ENCODE measurements at places on chromosomes 7 and 10.

- DNase-seq = peak; percentile 52
Observed at GRCh38 chr7:157568770-157569584, 232.2 kb downstream of the DNAJB6 start.

- DNase-seq = no peak
Observed at GRCh38 chr10:33869481-33869880, 535.0 kb upstream of the NRP1 start.

GRCh38 chr10:133324857-133325260, 11.8 kb downstream of the CALY start:
- no peak for DNase-seq

DNA sequence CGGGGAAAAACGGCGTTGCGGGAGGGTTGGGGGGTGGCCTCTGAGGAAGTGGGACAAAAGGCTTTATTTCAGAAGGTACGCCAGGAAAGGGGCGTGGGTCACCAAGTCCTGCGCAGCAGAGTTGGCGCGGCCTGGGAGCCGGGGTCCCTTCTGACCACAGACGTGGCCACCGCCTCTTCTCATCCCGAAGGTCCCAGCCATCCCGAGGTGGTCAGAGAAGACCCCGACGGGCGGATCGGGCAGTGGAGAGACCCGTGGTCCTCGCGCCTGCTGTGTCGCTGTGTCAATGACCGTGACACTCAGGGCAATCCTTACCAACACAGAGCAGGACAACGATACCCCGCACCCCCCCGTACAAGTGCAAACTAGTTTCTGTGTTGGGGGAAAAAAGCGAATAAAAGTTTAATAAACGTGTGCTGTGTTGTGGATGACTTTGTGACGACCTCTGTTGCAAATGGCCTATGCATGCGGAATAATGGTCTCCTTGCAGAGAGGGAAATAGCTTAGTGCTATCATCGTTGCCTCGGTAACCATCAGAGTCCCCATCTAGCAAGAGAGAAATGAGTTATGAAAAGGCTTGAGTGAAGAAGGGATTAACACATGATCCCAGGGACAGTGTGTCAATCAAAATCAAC, 19.4 kb upstream of the GATA3 start:
- peak; percentile 44 for DNase-seq

DNA sequence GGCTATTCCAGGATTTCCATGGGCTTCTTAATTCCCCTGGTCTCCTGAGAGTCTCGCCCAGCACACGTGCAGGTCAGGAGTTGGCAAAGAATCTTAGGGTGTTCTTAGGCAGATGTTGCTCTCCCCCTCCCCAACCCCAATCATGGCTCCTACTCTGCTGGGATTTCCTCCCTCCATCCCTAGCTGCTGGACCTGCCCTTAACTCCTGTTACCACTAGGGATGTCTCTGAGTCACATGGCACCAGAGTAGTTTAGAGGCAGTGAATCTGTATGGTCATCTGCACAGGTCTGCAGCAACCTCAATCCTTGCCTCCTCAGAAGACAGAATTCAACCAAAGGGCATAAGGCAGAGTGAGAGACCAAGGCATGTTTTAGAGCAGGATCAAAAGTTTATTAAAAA, 51.8 kb upstream of the CHST3 start:
- DNase-seq = no peak

GRCh38 chr10:105793071-105793470, 1152.0 kb downstream of the SORCS3 start:
- DNase-seq = no peak

DNA sequence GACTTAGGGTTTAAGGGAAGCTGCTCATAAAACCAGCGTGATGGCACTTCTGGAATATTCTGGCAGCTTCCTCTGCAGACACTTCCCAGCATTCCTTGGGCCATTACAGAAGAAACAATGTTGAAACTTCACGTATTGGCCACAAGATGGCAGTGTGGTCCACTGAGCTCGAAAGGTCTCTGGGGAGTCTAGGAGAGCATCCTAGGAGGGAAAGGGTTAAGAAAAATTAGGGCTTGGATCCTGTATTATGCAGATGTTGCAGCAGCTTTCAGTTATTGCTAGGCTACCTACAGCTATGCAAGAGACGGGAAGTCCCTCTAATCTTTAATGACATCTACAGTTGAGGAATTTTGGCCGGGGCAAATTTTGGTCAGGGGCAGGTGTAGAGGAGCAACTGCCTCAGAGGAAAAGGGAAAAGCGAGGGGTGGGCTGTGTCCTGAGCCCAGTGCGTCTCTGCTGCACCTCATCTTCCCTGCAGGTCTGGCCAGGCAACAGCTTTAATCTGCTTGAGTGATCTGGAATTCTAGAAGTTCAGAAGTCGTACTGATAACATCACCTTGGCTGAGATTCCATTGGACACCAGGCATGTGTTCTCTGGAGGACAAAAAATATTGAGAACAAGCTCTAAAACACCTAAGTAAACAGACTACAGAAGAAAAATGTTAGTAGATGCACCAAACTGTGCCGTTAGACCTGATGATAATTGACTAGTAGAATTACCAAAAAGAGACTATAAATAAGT, 220.8 kb upstream of the PRSS58 start:
- no peak for DNase-seq

DNA sequence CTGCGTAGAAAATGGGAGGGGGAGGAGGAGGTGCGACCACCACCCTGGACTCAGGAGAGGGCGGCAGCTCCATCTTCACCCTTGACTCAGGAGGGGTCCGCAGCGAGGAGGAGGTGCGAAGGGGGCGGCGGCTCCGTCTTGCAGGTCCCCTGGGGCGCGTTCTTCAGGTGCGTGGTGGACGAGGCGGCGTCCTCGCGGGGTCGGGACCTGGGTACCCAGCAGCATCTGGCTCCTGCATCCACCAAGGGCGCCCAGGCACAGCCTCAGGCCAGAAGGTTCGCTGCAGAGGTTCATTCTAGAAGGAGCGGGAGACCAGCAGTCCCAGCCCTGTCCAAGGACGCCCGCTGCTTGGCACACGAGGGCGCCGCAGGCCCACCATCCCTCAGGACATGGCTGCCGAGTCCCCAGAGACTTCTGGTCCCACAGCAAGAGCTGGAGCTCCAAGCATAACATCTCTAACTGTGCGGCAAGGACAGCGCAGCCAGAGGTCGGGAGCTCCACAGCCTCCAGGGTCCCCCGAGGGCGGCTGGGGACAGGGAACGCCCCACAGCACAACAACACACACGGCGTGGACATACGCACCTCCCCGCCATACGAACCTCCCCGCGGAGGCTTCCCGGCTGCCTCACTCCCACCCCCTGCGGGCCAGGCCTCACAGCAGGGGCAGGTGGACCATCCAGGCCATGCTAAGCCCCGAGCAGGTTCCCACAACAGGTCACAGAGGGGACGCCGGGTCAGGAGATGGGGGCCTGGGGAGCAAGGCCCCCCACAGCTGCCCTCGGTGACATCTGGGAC, 16.8 kb upstream of the DPYSL4 start:
- DNase-seq = no peak

GRCh38 chr7:113087071-113087998, 708 bp upstream of the GPR85 start:
- no peak for DNase-seq

- DNase-seq = no peak
Observed at GRCh38 chr10:102935939-102936605, 18.0 kb downstream of the CNNM2 start.

DNA sequence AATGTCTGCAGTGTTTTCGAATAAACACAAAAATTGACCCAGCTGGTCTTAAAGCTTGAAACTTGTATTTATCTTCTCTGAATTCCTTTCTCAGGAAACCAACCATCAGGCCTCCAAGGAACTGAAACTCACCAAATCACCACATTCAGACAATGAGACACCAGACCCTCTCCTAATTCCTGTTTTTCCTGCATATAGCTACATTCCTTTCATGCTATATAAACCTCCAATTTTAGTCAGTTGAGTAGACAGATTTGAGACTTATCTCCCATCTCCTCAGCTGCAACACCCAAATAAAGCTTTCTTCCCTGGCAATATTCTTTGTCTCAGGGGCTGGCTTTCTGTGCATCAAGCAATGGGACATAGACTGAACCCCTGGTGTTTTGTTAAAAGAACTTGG, 317.0 kb downstream of the CACNA2D1 start:
- no peak for DNase-seq

- peak; percentile 30 for DNase-seq
Observed at GRCh38 chr10:571688-572451, 117.6 kb downstream of the DIP2C start.

DNA sequence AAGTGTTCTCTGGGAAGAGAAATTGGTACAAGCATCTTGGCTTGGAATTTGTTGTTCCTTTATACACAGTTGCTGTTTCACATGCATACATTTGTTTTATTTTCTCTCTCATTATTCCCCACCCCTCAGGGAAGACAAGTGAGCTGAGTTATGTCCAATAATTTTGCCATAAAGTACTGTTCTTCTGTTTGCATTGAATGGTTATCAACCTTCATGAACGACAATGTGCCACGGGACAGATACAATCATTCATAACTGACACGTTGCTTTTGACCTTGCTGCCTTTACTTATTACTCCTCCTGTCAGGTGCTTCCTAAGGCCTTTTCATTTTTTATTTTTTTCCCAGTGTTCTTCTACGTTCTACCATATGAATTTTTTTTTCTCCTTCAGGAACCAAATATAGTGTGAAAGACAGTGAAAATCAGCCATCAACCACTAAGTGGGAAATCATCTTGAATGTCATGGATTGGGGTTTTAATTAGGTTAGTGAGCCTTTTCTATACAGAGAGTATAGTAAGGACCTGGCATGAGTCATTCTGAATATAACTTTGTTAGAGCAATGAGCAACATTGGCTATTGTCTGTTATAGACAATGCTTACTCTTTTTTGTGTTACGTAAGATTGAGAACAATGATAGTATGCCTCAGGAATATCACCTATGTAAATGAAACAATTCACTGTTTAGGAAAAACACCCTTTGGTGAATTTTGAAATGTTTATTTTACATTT, 383.2 kb downstream of the MALRD1 start:
- DNase-seq = no peak

DNA sequence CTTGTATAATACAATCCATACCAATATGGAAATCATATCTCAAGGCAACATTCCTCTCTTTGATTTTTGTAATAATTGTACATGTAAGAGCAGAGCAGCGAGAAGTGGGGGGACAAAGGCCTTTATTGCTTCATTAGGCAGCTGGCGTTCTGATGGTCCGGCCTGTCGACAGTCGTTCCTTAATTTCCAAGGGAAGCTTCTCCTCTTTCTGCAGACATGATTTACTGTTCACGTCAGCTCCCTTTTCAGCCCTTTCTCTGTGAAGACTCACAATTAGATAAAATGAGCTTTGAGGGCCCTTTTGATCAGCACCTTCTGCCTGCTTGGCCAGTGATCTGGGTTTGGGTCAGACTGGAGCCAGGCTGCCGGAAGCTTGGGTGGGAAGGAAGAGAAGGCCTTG, 65.6 kb upstream of the CTBP2 start:
- no peak for DNase-seq

DNA sequence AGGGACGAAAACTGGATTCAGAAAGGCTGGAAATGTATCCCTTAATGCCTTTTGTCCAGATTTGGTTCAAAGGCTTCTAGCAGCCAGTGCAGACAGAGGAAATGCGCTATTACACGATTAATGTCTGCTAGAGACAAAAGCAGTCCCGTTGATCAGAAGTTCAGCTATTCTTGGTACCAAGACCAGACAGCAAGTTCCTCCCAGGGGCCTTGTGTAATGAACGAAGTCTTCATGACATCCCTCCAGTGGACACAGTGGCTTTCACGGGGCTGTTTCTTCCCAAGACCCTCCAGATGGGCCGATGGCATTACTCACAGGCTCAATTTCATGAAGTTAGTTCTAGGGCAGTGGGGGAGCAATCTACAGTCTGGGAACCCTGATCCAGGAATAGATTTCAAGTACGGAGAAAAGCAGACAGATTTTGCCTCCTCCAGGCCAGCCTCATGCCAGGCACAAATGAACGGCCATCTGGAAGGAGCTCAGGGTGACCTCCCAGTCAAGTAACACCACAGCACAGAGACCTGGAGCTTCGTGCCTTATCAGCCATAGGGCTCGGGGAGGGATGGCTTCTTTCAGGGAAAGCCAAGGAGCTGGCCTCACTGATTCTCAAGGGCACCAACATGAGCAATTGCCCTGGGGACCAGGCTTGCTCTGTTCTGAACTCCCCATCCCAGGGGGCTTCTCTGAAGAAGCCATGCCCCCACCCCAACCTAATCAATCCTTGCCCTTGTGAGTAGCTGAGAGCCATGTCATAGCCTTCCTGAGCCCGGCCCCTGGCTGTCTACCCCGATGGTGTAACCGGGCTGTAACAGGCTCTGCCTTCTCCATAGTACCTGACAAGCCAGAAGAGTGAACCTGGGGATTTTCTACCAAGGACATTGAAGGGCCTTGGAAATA, 101.1 kb downstream of the PRKAG2 start:
- no peak for DNase-seq

- DNase-seq = no peak
Observed at GRCh38 chr7:94391726-94392392, 2.8 kb upstream of the COL1A2 start.

DNA sequence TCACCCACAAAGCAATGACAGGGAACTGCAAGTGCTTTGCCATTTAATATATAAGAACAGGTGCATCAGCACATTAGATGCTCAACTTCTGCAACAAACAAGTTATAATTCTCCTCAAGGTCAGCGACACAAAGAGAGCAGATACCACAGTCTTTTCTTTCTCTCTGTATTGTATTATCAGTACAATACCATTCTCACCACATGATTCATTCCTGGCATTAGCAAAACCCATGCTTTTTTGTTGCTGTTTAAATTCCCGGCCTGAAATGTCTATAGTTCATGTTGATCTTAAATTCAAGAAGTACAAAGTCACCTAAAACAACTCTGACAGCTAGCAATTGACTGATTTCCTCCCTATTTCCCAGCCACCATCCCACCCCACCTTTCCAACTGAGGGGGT, 111.8 kb upstream of the FEZF1 start:
- no peak for DNase-seq

DNA sequence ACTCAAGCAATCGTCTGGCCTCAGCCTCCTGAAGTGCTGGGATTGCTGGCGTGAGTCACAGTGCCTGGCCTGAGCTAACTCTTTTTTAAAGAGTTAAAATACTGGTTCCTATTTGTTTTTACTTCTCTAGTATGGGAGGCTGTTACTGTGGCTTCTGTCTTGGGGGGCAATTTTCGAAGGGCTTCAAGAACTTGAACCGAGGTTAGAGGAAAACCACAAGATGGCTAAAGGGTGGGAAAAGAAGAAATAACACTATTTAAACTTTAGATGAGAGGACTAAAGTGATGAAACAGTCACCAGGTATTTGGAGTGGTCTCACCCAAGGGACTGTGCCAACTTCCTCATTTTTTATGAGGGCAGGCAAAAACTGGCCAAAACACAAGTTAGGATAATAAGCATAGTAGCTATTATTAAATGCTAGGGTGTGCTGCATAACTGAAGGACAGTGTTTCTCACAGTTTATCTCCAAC, 17.8 kb downstream of the MET start:
- DNase-seq = no peak

DNA sequence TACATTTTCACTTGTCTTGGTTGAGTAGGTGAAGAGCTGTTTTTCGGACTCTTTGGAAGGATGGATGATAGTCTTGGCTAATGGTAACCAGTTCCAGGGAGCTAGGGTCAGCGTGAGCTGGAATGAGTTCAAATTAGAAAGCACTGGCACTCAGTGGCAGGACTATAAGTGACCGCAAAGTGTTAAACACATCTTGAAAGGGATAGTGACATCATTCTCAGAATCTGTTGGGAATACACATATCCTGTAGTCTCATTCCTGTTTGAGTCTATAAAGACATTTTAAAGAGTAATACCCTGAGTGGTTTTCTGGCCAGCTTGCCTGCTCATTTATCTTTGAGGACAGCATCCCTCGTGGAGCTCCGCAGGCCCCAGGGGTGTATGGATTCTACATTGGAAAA, 56.7 kb upstream of the TMEM248 start:
- no peak for DNase-seq
